DMS 273 treated with DMSO at 0.1 percent for 48 hours (cell line): ENCODE measurements at places on chromosomes 11 and 22.

- DNase-seq, result no peak
Observed at GRCh38 chr11:92779746-92780145, 189.7 kb upstream of the MTNR1B start.

- DNase-seq, result no peak
Observed at GRCh38 chr11:119339589-119340334, 921 bp downstream of the C1QTNF5 start.

- DNase-seq, result no peak
Observed at GRCh38 chr11:103904324-103904667, 132.1 kb upstream of the DDI1 start.

- no peak for DNase-seq
Observed at GRCh38 chr11:68031144-68031464, 623 bp downstream of the NDUFS8 start.

GRCh38 chr11:113270080-113270479 lies 44.3 kb upstream of the TTC12 start:
- no peak for DNase-seq

- peak; percentile 2 for DNase-seq
Observed at GRCh38 chr11:111565114-111565720, 24.7 kb downstream of the LAYN start.

DNA sequence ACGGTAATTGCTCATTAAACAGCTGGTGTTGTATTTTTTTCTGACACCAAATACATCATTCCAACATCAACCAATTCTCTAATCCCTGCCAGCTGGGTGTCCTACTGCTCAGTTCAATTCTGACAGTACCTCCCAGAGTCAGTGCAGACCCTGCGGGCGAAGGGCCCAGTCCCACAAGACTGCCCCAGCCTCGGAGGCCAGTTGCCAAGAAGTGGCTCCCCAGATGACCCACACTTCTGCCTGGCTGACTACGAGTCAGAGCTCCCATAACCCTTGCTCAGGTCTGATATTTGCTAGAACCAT lies 147.2 kb downstream of the CTTN start:
- peak; percentile 6 for DNase-seq
